SK-MEL-5 (cell line): ENCODE measurements at places on chromosomes 7 and 10.

GRCh38 chr7:102291056-102291915, 4.6 kb downstream of the SH2B2 start:
- DNase-seq = no peak

- DNase-seq = no peak
Measured at GRCh38 chr10:74650613-74651012, 175.8 kb upstream of the KAT6B start.

DNA sequence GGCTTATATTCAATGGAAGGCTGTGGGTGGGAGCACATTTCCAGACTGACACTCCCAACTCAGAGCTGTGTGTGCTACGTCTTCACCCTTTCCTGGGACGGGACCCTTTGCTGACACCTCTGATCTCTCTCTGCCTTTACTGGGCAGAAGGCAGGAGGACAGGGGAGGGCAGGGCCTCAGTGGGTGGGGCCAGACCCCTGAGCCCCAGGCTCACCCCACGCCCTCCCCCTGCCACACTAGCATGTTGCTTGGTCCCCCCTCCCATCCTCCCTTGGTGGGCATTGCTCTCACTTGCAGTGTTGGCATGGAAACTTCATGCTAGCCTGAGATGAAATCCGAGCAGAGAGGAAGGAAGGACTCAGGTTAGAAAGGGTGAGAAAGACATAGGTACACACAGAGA, 18.4 kb downstream of the TMEM273 start:
- no peak for DNase-seq

DNA sequence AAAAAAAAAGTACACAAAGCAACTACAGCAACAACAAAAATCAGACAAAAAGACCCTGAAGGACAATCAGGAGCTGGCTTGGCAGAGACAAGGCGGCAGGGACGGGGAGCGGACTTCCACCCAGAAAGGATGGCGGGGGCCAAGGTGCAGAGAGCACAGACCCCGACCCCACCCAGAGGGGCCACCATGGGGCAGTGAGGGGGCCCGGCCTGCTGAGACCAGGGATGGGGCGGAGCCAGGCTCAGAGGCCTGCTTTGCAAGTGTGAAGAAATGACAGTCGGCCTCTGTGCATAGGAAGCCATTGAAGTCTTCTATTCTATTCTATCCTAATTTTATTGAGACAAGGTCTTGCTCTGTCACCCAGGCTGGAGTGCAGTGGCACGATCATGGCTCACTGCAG, 82.0 kb downstream of the ELFN1 start:
- DNase-seq = no peak

DNA sequence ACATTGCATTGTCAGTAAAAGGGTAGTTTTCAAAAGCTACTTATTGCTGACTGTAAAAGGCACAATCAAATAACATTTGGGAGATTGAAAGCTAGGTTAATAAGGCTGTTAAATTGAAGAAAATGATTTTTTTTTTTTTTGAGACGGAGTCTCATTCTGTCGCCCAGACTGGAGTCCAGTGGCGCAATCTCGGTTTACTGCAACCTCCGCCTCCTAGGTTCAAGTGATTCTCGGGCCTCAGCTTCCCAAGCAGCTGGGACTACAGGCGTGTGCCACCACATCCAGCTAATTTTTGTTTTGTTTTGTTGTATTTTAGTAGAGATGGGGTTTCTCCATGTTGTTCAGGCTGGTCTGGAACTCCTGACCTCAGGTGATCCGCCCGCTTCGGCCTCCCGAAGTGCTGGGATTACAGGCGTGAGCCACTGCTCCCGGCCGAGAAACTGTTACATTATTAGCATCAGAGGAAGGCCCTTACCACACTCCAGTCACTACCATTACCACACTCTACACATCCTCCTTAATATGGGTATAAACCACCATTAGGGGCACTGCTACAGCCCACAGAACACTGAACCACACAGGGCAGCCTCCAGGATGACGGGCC, 1.0 kb downstream of the CYP51A1 start:
- DNase-seq = no peak

DNA sequence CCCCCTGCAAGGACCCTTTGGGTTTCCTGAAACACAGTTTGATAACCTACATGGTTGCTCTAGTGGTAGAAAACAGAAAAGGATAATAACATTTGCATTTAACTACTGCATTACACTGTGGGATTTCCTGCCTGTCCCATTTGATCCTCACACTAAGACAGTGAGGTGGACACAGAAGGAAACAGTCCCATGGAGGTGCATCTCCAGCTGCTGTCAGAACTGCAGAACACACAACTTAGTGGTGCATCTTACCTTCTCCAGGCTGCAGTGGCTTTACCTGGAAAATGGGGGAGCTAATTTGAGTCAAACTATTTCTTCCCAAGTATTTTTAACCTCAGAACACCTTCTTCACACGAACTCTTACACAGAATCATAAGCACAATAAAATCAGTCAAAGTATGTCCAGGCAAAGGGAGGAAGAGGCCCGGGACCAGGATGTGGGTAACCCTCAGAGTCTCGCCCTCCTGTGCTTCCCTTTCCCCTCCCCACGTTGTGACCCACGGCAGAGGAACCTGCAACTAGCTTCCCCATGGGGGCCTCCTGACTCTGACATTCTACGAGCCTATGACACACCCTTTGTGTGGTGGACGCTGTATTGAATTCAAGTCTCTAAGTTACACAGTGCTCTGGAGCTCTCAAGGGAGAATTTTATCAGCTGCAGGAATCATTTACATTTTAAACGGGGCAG, 33.7 kb downstream of the SCRN1 start:
- no peak for DNase-seq

DNA sequence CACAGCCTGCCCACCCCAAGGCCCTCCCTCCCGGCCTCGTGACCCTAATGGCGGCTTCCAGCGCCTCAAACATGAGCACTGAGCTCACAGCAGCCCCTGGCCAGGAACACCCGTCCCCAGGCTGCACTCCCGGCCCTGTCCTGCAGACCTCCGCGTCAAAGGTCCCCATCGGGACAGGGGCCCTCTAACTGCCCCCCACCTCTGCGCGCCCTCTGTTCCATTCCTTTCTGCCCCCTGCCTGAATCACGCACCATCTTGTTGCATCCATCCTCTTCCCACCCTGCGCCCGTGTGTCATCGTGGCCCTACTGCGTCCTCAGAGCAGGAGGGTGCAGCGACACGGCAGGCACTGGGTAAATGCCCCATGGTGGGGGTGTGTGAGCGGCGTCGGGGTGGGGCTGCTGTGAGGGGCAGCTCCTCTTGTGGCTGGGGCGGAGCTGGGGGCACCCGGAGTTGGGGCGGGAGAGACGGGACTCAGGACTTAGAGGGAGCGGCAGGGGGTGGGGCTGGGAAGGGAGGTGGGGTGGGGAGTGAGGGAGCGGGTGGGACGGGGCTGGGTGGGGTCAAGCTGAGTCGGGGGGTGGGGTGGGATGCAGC, 13.4 kb downstream of the SLC29A4 start:
- no peak for DNase-seq

DNA sequence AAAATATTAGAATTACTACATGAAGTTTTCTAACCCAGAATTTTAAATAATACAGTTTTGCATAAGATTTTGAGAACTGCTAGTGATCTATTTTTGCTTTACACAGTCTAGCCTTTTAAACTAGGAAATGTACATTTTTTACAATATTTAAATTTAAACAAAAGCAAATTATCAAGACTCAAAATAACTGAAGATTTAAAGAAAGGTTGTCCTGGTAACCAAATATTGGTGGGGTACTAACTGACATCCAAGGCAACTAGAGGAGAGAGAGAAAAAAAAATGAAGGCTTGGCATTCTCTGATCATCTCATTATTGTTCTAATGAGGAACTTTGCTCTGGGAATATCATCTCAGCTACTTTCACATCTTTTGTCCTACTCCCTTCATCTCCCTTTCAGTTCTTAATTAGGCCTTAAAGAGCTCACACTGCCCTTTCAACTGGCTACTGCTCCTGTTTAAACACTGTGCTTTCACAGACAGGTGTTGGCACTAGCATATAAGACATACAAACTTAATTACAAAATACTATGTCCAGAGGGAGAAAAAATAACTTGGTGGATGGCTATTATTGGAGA, 33.7 kb downstream of the RAB11FIP2 start:
- DNase-seq = no peak

DNA sequence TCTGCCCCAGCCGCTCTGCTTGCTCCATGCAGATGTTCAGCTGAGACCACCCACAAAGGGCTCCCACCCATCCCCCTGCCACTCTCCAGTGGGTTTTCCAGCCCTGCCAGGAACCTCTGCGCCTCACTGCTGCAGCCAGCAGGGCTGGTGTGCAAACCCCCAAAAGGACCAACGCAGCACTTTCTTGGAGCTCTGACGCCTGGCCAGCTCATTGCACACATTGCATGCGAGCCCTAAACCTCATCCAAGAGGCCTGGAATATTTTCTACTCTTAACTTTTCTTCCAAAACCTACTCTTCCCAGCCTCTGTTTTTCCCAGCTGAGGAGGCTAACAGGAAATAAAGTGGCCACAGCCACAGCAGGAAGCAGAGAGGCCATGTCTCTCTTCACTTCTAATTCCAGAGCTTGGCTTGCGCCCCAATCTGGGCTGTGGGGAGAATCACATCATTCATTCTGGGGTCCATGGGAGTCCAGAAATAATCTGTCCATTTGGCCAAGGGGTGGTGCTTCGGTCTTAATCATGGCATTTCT, 4.6 kb upstream of the FAM170B start:
- no peak for DNase-seq

- no peak for DNase-seq
Measured at GRCh38 chr10:15660990-15661389, 58.7 kb downstream of the ITGA8 start.

- no peak for DNase-seq
Measured at GRCh38 chr10:120415709-120416330, 41.2 kb upstream of the PLPP4 start.

DNA sequence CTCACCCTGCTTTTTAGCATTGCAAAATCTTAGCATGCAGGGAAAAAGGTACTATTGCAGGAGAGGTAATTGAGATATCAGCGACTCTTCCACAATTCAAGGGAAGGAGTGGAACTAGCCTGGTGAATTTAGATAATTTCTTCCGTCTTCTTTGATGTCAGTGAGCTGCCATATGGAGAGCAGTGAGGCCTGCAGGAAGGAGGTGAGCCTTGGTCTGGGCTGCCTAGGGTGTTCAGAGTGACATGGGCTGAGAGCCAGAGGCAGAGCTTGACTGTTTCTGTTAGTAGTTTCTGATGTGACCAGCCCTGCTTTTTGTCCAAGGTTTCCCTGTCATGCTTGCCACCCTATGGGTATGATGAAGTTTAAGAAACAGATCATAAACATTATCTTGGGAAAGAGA, 28.6 kb downstream of the KAT6B start:
- no peak for DNase-seq

DNA sequence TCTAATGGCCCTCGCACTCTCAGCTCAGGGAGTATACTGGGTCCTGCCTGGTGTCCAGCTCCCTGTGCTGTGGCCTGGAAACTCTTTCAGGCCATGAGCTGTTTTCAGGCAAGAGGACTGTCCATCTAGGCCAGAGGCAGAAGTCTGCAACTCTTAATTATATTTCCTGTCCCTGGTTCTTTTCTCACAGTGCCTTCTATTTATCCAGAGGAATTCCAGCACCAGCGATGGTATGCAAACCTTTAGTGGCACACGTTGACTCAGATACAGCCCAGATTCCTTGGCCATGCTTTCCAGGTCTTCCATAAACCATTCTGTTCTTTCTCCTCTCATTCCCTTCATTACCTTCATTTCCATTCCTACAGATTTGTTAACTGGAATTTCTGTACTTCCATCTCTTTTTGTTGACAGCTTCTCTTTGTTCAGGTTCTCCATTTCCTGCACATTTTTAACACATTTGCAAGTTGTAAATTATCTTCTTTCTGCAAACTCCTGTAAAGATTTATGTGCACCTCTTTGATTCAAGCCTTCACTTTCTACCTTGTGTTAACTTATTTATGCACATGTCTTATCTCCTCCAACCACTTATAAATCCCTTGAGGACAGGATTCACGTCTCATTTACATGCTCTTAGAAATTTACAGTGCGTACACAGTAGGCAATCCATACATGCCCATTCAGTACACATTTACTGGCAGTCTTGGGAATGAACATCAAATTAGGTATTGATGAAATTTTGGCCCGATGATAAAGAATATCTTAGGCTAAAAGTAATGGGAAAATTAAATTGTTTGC, 172.1 kb downstream of the CELF2 start:
- DNase-seq = no peak

DNA sequence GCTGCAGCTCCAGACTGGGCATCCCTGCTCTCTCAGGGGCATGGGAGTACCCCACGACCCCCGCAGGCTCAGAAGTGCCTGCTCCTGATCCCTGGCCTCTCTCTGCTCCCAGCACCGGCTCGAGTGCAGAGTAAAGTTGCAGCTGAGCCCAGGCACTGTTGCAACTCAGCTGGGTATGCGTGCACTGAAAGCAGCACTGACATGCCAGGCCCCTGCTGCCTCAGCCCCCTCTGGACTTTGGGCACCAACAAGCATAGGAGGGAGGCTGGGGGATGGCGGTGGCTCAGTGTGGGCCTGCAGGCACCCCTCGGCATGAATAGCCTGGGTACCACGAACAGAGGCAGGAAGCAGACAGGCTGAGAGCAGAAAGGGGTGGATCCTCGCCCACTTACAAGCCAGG, 295.3 kb downstream of the GRM8 start:
- no peak for DNase-seq

DNA sequence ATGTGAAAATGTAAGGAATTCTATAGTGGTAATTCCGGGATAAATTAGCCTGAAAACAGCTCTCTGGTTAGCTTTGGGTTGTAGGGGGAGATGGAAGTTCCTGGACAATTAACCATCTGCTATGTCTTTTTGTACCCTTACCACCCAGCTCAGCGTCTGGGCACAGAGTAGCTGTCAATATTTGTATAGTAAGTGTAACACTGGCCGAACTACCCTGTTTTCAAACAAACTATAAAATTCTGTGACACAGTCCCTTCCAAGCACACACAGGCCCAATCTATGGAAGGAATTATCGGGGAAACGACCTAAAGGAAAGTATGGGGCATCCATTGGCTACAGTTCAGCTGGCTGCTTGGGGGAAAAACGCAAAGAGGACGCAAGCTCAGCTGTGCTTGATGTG, 869 bp upstream of the LHFPL3 start:
- DNase-seq = no peak

DNA sequence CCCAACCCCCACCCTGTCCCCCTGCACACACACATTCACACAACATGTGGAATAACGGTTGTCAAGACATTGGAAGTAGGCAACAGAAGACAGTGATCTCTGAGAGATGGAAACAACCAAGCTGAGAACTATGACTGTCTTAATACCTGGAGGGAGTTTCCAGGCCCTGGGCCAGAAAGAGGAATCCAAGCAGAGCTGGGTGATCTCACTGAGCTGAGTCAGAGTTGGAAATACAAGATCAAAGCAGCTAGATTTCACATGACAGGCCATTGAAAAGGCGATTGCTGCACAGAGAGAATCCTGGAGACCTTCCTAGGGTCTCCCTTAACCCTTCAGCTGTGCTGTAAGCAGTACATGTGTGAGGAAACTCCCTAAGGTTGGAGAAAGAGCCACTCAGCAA, 165.8 kb upstream of the PRSS1 start:
- DNase-seq = peak; percentile 62

GRCh38 chr7:139242741-139243281, 11.8 kb downstream of the UBN2 start:
- no peak for DNase-seq
